Naive B cell (primary cell): ENCODE measurements at places on chromosomes 7 and 10.

- no peak for DNase-seq
These were observed 32.8 kb upstream of the CDH23 start for GRCh38 chr10:71363936-71364335.

DNA sequence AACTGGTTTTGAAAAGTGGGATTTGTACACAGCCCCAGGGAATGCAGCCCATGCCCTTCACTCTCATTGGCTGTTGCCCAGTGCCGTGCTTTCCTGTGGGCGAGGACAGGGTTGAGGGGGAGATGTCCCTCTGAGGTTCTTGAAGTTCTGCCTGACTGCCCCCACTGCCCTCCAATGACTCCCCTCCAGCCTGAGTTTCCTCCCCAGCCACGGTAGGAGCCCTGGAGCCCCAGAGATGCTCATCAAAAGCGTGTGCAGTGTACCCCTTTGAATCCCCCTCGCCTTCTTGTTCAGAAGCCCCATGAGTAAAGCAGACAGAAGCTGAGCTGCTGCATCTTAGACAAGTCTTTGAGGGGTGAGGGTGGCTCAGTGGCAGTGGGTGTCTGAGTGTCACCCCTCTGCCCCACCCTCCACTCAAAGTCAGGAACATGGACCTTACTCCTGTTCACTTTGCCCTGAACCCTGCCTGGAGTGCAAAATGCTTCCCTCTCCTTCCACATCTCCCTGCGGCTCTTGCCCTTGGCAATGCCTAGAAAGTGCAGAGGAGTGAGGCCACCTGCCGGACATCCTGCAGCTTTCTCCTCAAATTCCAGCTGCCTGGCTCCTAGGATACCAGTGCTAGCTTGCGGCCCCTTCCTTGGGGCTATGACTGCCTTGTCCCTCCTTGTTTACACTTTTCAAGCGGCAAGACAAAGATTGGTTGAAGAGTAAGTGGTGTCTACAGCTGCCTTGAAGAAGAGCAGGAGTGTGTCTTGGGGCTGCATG lies 19.9 kb downstream of the FAM241B start:
- no peak for DNase-seq

DNA sequence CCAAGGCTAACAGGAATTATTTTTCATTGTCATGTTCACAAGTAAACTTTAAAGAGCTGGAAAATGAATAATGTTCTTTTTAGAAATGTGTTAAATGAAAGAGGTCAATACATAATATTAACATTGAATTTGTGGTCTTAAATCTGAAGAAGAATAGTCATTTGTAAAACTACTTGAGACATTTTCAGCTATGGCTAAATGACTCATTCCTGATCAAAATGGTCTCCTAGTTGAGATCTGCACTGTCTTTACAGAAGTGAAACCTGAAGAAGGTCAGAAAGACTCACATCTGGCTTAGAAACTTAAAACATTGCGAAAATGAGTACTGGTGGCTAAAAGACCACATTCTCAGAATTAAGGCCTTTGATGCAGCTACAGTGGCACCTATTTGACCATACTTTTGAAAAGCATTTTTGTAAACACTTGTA lies 5.9 kb downstream of the PIK3CG start:
- DNase-seq = peak; percentile 60

- DNase-seq = no peak
These were observed 57.6 kb downstream of the MEOX2 start for GRCh38 chr7:15628876-15629275.

DNA sequence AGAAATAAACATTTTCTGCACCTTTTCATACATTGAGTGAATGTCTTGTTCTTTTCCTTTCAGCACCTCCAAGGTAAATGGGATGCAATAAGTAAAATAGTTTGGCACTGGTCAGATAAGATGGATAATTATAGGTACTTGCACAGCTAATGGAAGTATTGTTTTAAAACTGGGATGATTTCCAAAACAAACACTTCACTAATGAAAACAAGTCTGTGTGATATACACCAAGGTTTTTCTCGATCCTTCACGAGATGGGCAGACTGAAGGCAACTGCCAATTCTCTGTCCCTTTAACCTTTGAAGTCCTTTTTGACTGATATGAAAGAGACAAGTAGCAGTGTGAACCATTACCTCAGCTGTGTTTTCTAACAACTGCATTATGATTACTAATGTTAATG lies 423.8 kb downstream of the GFRA1 start:
- no peak for DNase-seq

- no peak for DNase-seq
These were observed 8.6 kb upstream of the CACUL1 start for GRCh38 chr10:118763202-118763988.

DNA sequence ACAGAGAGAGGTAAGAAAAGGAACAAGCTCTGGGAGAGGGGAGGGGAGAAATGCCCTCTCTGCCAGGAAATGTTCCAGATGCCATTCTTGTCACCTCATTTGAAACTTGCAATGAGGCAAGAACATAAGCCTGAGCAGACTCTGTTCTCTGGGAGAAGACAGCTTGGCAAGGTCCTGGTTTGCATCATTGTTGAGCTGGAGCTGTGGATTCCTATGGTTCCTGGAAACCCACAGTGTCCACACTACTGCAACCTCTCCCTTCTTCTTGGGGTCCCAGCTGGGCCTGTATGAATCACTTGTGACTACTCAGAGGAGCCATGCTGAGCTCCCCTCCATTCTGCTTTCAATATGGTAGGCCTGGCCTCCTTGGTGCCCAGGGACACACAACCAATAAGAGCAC lies 60.8 kb upstream of the HECTD2 start:
- DNase-seq = no peak

- no peak for DNase-seq
These were observed 325.8 kb upstream of the ZMIZ1 start for GRCh38 chr10:78742730-78743615.

GRCh38 chr10:61832866-61833481 lies 68.5 kb upstream of the ARID5B start:
- DNase-seq = no peak

DNA sequence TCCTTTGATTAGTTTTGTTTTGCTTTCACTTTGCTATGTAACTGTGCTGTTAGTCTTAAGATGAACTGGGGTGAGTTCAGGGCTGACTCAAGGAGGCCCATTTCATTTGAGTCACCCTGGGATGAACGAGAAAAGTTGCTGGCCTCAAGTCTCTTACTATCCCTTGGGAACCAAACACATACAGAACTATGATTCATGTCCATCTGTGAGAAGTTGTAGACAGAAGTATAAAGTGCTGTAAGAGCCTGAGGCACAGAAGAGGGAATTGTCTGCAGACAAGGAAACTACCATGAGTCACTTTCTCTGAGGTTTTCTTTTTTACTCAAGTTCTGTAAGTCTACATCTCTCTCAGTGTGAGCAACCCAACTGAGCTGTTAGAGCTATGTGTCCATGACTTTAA lies 179.8 kb upstream of the CSTF2T start:
- no peak for DNase-seq
